Cardiac muscle cell (in vitro differentiated cells and primary cell): ENCODE measurements at places on chromosomes 13 and 19. TPM values are rescaled to one million over a fixed set of nuclear protein-coding genes. Genes with fewer than 3 reads are reported as not detected.
A peak's percentile ranks its signal among the peaks of the same experiment; 100 is the strongest.

GRCh38 chr19:48333467-48334384 lies 8.4 kb downstream of the EMP3 start:
- no peaks in the 10 kb centered on the region for H3K27me3 ChIP-seq
- H3K4me1 ChIP-seq = peaks cover 7% of the 10 kb centered on the region
- peak; percentile 93 for DNase-seq
- H3K4me3 ChIP-seq = peak overlapping the region; percentile 27
- peak overlapping the region; percentile 86 for H3K27ac ChIP-seq

DNA sequence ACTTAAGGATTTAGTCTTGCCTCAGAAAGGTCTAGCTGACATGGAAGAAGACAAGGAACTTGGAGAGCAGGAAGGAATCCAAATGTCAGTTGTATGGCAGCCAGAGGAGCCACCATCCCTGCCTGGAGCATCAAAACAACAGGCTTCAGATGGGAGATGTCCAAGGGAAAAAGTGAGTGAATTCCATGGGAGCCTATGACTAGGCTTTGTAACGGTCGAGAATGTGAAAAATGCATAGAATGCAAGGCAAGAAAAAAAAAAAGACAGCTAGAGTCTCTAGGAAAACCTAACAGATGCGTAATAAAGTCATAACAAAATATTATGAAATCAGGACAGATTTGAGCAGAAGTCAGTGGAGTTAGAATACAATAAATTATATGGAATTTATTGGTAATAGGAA lies 183.7 kb upstream of the LSM14A start:
- peaks cover 5% of the 10 kb centered on the region for H3K4me1 ChIP-seq
- no peak overlapping the region for H3K4me3 ChIP-seq
- H3K27me3 ChIP-seq = no peaks in the 10 kb centered on the region
- no peaks in the 10 kb centered on the region for H3K36me3 ChIP-seq
- H3K27ac ChIP-seq = no peak overlapping the region

The BCAM gene
- 338 TPM in 2 replicates for total RNA-seq

- peak within 1 kb of the TSS; percentile 26 for H3K27ac ChIP-seq
- no peak for DNase-seq
- H3K4me3 ChIP-seq = peak within 1 kb of the TSS; percentile 62
- no peaks in the 10 kb centered on the region for H3K36me3 ChIP-seq
Measured at GRCh38 chr19:55116859-55117662, at the start of gene PPP1R12C. TSS of gene PPP1R12C (minus strand) at chr19:55117637. CDS start at chr19:55117543, 94 bp downstream.
